ENCODE measurements at places on chromosomes 1 and 21. TPM values are rescaled to one million over a fixed set of nuclear protein-coding genes. Genes with fewer than 3 reads are reported as not detected.

The MASP2 gene
- total RNA-seq, result 0.11 TPM

The PLA2G5 gene
- not detected for total RNA-seq

The OR2L5 gene
- total RNA-seq, result not detected

The ELAPOR1 gene
- total RNA-seq, result 0.39 TPM

The CDC42BPA gene
- total RNA-seq, result 91.7 TPM

The ILDR2 gene
- 0.11 TPM for total RNA-seq

The TMIGD3 gene
- total RNA-seq, result 0.13 TPM

The GPR37L1 gene
- total RNA-seq, result under 0.01 TPM

The MFSD2A gene
- 2.1 TPM for total RNA-seq

The CELA3B gene
- not detected for total RNA-seq

The SHISAL2A gene
- not detected for total RNA-seq

The CASQ1 gene
- total RNA-seq, result 0.32 TPM

The MAP3K21 gene
- 0.39 TPM for total RNA-seq

The IFNGR2 gene
- 38.2 TPM for total RNA-seq

The HEYL gene
- under 0.01 TPM for total RNA-seq

The KDM5B gene
- total RNA-seq, result 123 TPM

The IL12RB2 gene
- total RNA-seq, result under 0.01 TPM

The CD2 gene
- not detected for total RNA-seq

The HSF2BP gene
- 2.0 TPM for total RNA-seq

The CFAP141 gene
- not detected for total RNA-seq

The ADCY10 gene
- total RNA-seq, result 0.26 TPM

The CAPN2 gene
- total RNA-seq, result 264 TPM

All from articular chondrocyte of knee joint (primary cell).